ENCODE measurements at places on chromosomes 16 and 17.

- no peak for DNase-seq
Measured at GRCh38 chr16:77574867-77575624, 140.2 kb upstream of the ADAMTS18 start.

DNA sequence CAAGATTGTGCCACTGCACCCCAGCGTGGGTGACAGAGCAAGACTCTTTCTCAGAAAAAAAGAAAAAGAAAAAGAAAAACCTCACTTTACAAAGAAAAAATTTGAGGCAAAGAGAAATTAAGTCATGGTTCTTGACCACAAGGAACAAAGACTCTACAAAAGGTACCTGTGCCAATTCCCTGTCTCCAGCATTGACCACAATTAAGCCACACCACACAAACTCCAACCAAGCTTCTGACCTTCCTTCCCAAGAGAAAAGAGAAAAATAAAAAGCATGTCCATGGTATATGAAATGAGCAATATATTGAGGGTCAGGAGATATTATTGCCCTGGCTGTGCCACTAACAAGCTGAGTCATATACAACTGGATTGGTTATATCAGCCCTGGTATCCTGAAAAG is 146.3 kb upstream of the NOG start:
- DNase-seq: no peak

DNA sequence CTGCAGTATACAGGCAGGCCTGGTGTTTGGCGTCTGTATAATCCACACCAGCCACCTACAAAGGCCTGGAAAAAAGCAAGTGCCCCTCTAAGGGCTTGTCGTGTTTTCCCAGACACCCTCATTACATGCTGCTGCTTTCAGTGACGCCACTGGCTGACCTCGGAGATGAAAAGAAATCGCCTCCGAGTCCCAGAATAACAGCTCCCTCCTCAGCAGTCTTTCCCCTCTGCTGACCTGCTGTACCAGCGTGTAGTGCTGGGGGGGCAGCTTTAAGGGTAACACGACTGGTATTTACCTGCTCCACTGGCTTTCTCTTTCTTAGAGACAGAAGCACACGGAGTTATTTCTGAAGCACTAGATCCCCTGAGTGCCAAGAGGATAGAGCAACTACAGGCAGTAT is 296.8 kb downstream of the GRIN2A start:
- no peak for DNase-seq

GRCh38 chr17:76791053-76791980 is 53.4 kb downstream of the MFSD11 start:
- DNase-seq: peak; percentile 18

DNA sequence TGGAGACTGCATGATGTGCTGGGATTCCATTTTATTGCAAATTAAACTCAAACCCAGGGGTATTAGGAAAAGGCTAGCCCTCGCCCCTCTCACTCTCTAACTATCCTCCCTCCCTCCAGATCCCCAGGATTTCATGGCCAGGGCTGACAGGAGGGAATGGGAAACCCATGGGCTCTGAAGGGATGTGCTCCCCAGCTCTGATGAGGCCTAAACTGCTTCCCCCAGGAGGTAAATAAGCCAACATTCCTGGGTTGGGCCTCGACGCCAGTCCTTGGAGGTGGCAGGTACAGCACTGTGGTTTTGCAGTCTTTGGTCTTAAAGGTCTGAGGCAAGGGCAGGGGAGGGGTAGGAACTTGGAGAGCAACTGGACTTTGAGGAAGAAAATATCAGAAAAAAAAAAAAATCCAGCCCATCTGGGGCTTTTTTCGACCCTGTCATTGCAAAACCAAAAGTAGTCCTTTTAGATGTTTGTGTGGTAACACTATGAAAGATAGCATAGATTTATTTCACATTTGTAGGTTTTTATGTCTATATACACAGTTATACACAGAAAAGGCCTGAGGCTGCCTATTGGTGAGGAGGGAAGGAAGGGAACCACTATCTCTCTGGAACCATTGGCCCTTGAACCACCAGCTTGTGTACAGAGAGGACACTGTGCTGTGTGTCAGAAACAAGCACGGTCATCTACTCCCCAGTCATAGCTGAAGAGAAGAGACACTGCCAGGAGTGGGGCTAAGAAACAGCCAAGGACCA is 12.0 kb downstream of the C17orf113 start:
- DNase-seq: no peak

All from RKO (cell line).